Kidney capillary endothelial cell (primary cell): ENCODE measurements at places on chromosomes 13 and 19.

GRCh38 chr13:83499286-83499685 lies 383.0 kb downstream of the SLITRK1 start:
- no peak for DNase-seq

DNA sequence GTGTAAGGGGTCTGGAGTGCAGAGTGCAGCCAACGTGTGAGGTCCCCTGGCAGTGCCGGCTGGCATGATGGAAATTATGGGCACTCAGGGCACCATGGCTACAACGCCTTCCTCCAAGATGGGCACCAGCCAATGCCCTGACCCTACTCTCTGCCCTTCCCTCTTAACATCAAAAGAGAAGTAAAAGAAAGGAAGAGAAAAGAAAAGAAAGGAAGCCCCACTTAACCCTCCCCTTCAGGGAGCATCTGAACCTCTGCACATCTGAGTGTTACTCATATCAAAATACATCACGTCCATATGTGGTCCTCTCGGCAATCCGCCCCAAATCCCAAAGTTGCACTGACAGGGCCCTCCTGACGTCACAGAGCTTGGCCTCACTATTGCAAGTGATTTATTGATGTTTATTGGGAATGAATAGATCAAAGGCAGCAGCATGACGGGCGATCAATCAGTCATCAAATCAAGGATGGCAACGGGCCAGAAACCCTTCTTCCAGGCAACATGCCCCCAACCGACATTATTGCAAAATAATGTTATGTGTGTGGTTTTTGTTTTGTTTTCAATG lies 1.3 kb downstream of the TSHZ3 start:
- DNase-seq: no peak

DNA sequence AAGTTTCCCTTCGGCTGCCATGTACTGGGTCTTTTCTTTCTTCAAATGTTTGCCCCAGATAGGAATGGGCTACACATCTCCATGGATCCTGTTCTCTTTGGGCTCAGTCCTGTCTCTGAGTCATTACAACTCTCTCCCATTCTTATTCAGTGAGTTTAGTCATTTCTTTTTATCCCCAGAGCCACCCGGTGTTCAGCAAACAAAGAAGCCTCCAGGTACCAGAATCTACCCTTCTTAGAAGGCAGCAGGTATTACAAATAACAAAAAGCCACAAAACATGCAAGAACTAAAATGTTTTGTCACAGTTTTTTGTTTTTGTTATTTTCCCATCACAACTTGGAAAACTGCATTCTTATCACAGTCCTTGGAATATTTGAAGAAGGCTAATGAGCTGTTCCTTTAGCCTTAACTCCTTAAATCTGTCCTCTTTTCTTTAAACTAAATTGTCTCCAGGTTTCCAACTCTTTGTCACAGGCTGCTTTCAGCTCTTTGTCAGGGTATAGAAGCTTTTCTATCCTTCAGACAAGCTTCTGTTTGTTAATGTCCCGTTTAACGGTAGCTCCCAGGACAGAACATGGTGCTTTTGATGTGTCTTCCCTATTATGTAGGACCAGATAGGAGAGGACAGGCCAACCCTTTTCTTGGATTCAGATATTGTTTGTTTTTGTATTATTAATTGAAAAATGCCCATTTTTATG lies 215.5 kb upstream of the HTR2A start:
- DNase-seq: no peak

DNA sequence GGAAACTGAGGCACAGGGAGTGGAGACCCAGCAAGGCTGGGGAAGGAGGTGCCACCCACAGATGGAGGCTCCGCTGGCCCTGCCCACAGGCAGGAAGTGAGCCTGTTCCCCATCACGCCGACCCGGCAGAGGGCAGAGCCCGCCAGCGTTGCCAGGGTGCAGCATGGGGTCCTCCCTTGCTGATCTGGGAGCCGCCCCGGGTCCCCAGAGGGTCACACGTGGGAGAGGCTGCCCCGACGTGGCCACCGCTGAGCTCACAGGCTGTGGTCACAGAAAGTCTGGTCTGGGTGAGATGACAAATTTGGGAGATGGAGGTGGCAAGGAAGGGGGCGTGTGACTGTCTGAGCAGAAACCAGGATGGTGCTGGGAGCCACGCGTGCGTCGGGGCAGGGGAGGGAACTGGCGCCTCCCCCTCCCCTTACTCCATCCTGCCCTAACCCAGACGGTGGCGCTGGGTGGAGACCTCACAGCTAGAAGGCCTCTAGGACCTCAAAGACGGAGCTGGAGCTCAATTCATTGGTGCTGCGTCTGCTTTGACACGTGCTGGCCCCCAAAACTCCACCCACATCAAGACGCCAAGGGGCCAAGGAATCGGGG lies 7.7 kb downstream of the MEX3D start:
- DNase-seq: no peak
